ENCODE measurements at places on chromosomes 12 and 14.

GRCh38 chr12:96879301-96879700 lies 27.8 kb upstream of the NEDD1 start:
- no peak overlapping the region for H3K4me3 ChIP-seq
- H3K27me3 ChIP-seq = no peaks in the 10 kb centered on the region
- H3K36me3 ChIP-seq = no peaks in the 10 kb centered on the region
- no peak for DNase-seq
- H3K4me1 ChIP-seq = no peaks in the 10 kb centered on the region

- no peaks in the 10 kb centered on the region for H3K36me3 ChIP-seq
- no peak overlapping the region for H3K4me3 ChIP-seq
- DNase-seq = no peak
Measured at GRCh38 chr14:75549169-75549568, 26.9 kb downstream of the BATF start.

GRCh38 chr12:106840243-106840642 lies 65.8 kb downstream of the RIC8B start:
- H3K4me1 ChIP-seq = peaks cover 30% of the 10 kb centered on the region
- H3K27ac ChIP-seq = peak overlapping the region; percentile 1
- H3K36me3 ChIP-seq = peaks cover 35% of the 10 kb centered on the region
- H3K27me3 ChIP-seq = no peaks in the 10 kb centered on the region

DNA sequence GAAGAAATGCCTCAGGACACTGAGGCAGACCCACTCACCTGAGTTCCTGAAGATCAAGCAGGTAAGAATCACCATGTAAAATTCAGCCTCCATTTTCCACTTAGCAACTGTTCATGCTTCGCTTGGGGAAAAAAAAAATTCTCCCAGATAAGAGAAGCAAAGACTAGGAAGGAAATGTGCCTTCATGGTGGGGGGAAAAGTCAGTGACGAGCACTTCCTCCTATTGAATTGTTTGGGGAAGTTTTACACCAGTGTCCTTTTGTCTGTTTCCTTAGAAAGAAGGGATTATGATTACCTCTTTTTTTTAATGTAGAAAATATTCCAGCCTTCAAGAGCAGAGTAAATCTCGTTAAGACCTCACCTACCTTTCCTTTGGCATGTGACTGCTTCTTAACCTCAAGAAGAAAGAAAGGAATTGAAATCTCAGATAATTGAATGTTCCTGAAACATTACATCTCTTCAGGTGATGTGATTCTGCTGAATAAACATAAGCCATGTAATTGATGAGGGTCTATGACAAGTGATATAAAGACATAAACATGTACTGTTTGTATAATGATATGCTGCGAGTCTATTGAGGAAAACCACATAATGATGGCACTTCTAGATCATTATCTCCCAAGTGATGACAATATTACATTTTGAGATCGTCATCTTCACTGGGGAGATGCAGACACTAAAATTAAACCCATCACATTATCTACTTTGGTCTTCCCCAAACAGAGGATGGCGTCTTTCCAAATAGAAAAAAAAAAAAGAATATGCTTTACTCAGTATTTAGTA lies at the start of gene PTPRB:
Gene PTPRB (minus strand): TSS at position 127 of the 783 bp plus-strand sequence. CDS start 34 bp downstream, at position 93.
- peak; percentile 23 for DNase-seq
- no peaks in the 10 kb centered on the region for H3K4me1 ChIP-seq
- peak within 1 kb of the TSS; percentile 9 for H3K4me3 ChIP-seq
- H3K27me3 ChIP-seq = no peaks in the 10 kb centered on the region
- no peaks in the 10 kb centered on the region for H3K36me3 ChIP-seq

Data from stomach (tissue), 19 donors.